ENCODE measurements at places on chromosomes 6 and 20. TPM values are rescaled to one million over a fixed set of nuclear protein-coding genes. Genes with fewer than 3 reads are reported as not detected.

DNA sequence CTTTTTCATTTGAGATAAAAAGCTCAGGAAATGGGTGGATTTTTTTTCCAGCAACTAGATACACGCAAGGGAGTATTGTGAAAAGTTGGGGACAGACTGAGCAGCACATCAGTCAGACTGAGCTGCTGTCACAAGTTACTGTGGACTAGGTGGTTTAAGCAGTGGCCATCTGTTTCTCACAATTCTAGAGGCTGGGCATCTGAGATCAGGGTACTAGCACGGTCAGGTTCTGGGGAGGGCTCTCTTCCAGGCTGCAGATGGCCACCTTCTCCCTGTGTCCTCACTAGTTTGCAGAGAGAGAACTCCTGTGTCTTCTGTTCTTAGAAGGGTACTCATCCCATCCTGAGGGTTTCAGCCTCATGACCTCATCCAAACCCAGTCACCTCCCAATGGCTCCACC is 178.3 kb downstream of the SYNDIG1 start:
- DNase-seq, result no peak

DNA sequence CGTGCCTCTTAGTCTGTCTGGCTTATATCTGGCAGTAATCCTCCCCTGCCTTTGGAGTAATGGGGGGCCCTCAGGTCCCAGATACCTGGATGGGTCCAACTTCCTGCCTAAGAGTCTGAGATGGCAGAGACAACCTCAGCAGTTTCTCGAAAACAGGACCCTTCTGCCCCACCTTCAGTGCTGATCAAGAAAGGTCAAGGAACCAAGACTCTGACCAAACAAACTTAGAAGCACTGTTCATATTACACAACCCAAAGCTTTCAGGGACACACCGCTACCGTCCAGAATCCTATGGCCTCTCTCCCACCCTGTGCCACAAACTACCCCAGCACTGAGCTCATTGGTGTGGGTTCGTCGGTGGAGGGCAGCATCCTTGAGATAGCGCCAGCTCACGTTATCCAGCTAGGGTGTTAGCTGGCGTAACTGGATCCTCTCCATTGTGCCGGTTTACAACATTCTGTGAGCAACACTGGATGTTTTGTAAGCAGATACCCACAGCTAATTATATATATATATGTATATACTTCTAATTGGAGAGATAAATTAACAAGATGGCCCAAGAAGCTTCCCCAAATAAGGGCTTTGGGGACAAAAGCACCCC is 7.6 kb upstream of the TMC2 start:
- DNase-seq, result no peak

DNA sequence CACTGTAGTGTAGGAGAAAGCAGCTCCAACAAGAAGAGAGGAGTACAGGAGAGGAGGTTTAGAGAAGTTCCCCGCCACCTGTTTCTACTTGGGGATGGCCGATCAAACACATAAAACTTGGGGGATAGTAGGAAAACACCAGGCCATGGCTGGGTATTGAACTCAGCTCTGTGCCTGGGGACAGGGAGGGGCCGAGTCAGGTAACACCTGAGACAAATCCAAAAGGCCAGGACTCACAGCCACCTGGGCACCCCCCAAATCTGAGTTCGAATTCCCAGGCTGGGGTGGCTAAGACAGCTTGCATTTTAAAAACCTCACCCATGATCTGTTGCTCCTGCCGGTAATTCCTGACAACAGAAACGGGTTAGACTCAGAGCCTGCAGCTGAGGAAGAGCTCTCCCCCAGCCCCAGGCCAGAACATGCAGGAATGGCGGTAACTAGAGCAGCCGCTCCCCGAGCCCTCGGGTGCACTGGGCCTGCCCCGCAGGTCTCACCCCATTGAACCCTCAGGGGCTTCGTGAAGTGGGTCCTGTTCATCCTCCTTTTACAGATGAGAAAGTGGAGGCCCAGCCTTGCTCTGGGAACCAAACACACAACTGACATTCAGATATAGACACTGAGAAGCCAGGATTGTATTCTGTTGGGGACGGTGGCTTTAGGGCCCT is 61.0 kb downstream of the TCP11 start:
- no peak for DNase-seq

DNA sequence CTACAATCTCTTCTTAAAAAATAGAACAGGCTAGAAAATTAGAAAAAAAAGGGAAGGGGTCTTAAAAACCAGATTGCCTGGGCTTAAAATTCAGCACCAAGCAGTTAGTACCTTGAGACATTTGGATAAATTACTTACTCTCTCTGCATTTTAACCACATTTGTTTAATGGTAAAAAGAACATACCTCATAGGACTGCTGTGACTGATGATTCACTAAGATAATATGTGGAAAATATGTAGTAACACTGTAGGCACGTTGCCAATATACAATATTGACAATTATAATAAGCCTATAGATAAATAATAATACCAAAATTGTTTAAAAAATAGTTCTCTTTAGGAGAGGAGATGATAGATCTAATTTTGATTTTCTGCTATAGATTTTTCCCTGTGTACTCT is 750.4 kb downstream of the TENT5A start:
- DNase-seq, result no peak

- DNase-seq, result no peak
Measured at GRCh38 chr6:30227763-30228487, 14.7 kb upstream of the TRIM26 start.

GRCh38 chr20:37729909-37730308 is 36.1 kb downstream of the CTNNBL1 start:
- DNase-seq, result no peak

DNA sequence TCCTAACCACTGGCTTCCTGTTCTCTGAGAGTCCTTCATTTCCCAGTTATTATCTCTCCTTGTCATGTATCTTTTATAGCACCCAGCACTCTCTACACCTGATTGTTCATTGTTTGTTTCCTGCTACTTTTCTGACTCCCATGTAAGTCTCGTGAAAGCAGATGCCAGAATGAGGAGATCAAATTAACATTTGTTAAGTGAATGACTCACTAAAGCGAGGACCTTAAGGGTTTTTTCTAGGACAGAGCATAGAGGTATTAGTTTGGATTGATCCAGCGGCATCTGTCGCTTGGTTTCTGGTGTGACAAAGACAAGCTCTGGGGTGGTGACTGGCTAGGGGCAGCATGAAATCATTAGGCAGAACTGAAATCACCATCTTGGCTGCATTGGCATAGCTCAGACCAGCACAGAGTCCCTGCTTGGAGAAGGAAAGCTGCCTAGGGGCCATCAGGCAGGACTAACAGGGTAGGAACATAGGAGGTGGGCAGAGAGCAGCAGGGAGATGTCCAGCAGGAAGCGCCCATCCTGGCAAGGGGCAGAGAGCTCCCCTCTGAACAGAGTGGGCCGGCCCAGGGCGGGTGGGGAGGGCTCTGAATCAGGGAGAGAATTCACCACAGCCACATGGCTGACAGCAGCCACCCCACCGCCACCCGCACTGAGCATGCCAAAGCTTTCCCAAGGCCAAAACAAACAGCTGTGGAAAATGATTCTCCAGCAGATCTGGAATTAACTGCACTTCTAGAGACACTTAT is 97.1 kb upstream of the CEP85L start:
- DNase-seq, result peak; percentile 50

Gene GSTA2
- polyA plus RNA-seq, result not detected

Gene ERVFRD-1
- not detected for polyA plus RNA-seq

DNA sequence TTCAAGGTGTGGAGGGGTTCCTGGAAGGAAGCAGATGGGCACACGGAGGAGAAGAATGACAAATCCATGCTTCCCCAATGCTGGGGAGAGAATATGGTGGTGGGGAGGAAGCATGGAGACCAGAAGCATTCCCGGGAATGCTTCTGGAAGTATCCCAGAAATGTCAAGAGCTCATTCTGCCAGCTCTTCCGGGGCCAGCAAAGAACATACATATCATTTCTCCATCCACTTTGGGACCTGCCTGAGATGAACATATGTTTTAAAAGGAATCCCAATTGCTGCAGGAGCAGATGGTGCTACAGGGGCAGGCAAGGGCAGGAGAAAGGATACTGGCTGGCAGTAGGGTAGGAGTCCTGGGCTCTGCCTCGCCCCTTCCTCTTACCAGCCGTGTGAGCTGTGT is 37.9 kb upstream of the CCDC167 start:
- DNase-seq, result no peak

DNA sequence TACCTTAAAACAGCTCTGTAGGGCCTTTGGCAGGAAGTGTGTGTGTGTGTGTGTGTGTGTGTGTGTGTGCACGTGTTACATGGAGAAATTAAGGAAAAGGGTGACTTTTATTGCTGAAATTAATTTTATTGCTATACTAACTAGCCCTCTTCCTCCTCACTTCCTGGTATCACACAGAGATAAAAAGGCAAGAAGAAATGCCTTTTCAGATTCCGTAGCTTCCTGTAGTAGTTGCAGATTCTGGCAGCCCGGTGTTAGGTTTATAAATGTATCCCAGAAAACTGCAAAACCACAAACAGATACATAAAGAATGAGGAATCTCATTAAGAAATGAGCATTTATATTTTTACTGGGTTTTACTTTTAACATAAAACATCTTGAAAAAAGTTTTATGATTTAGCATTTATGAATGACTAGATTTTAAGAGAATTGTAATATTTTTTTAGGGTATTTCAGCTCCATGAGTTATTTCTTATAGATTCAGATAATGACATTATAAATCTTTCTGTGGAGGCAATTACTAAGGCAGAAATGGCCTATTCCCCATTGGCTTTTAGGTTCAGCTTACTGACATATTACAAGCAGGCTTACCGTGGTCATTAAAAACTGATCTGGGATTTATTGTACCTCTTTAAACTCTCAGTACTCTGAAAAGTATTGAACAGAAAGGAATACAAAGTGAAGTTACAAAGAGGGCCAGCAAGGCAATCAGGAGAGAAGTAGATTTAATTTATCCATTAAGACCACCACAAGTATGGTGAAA is 249.1 kb upstream of the TSHZ2 start:
- no peak for DNase-seq
